ENCODE measurements at places on chromosomes 4 and X.
A peak's percentile ranks its signal among the peaks of the same experiment; 100 is the strongest.

DNA sequence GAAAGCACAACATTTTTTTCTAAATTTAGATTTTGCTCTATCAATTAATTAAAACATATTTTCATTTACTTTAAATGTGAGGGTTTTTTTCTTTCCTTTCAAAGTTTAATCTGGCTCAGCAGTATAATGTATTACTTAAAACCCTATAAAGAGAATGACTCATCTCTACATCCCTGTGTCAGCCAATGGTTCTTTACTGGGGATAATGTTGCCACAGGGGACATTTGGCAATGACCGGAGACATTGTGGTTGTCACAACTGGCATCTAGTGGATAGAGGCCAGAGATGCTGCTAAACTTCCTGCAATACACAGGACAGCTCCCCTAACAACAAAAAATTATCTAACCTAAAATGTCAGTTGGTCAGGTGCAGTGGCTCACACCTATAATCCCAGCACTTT is 53.8 kb downstream of the SYNPO2 start:
- H3K4me1 ChIP-seq = peaks cover 90% of the 10 kb centered on the region
- H3K27ac ChIP-seq = peak overlapping the region; percentile 91
- no peak overlapping the region for H3K4me3 ChIP-seq
- no peaks in the 10 kb centered on the region for H3K27me3 ChIP-seq

DNA sequence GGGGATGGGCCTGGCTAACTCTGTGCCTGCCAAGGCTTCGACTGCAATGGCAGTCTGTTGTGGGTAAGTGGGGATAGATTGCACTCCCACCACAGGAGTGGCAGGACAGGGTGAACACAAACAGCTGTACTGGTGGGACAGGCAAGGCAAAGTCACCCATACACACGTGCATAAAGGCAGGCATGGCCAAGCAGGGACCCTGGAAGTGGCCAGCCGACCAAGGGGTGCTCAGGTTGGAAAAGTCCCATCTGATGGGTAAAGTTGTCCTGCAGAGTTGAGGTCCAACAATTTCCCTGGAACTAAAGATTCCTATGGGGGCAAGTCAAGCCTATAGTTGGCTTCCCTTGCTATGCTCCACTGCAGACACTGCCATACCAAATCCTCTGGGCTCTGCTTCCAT is 1961.9 kb upstream of the ADGRL3 start:
- no peaks in the 10 kb centered on the region for H3K36me3 ChIP-seq
- no peaks in the 10 kb centered on the region for H3K4me1 ChIP-seq
- no peak overlapping the region for H3K4me3 ChIP-seq
- DNase-seq = no peak
- no peak overlapping the region for H3K27ac ChIP-seq
- no peaks in the 10 kb centered on the region for H3K27me3 ChIP-seq

GRCh38 chr4:71442336-71442735 is 103.5 kb downstream of the SLC4A4 start:
- no peak overlapping the region for H3K4me3 ChIP-seq
- H3K36me3 ChIP-seq = no peaks in the 10 kb centered on the region
- no peaks in the 10 kb centered on the region for H3K4me1 ChIP-seq
- no peak overlapping the region for H3K27ac ChIP-seq

DNA sequence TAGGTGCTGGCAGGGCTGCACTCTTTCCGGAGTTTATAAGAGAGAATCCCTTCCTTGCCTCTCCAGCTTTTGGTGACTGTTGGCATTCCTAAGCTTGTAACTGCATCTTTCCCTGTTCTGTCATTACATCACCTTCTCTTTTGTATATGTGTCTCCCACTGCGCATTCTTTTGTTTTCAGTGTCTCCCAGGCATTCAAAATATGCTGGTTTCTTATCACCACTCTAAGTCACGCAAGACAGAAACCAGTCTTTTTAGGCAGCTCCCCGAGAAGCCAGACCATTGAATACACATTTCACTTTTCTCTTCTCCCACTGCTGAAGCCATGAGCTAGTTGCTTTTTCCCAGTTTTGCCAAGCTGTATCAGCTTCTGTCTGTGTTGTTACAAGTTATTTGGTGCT is 71.0 kb downstream of the LAS1L start:
- H3K36me3 ChIP-seq = no peaks in the 10 kb centered on the region
- no peaks in the 10 kb centered on the region for H3K27me3 ChIP-seq
- H3K4me1 ChIP-seq = no peaks in the 10 kb centered on the region
- no peak overlapping the region for H3K27ac ChIP-seq

DNA sequence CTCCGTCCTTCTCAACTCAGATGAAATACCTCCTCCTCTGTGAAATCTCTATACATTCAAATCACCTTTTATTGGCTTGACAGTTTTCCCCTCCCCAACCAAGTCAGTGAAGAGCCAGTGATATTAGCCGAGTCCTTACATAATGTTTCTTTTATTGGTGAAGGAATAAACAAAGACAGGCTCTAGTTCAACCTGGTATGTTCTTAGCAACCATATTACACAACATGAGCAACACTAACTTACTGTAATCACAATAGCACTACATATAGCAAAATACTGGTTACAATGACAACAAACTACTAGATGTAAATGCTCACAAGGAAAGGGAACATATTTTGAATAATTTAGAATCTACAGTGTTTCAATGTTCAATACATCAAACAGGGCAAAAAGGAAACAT is 19.9 kb downstream of the DHX15 start:
- no peak overlapping the region for H3K4me3 ChIP-seq
- no peaks in the 10 kb centered on the region for H3K36me3 ChIP-seq
- no peaks in the 10 kb centered on the region for H3K27me3 ChIP-seq
- no peak for DNase-seq
- peaks cover 45% of the 10 kb centered on the region for H3K4me1 ChIP-seq
- no peak overlapping the region for H3K27ac ChIP-seq

GRCh38 chr4:25722964-25723363 is 67.3 kb downstream of the SLC34A2 start:
- DNase-seq = no peak
- no peaks in the 10 kb centered on the region for H3K4me1 ChIP-seq
- H3K4me3 ChIP-seq = no peak overlapping the region
- H3K27me3 ChIP-seq = no peaks in the 10 kb centered on the region
- no peak overlapping the region for H3K27ac ChIP-seq
- H3K36me3 ChIP-seq = no peaks in the 10 kb centered on the region

DNA sequence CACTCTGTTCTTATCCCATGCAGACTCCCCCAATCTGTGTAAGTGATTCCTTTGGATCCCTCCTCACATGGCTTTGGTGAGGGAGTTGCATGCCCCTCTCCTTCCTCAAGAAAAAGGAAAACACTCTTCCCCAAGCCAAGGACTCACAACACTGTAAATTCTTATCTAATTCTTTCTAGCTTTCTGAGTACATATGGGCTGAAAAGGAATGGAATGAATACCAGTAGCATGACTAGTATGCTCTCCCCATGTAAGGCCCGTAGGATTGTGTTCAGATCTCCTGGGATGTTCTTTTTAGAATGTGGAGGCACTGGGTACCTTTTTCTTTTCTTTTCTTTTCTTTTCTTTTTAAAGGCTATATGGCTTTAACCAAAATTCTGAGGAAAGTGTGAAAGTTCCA is 17.0 kb upstream of the MAGED1 start:
- no peaks in the 10 kb centered on the region for H3K36me3 ChIP-seq
- H3K27ac ChIP-seq = no peak overlapping the region
- no peaks in the 10 kb centered on the region for H3K27me3 ChIP-seq
- H3K4me3 ChIP-seq = no peak overlapping the region
- H3K4me1 ChIP-seq = no peaks in the 10 kb centered on the region

DNA sequence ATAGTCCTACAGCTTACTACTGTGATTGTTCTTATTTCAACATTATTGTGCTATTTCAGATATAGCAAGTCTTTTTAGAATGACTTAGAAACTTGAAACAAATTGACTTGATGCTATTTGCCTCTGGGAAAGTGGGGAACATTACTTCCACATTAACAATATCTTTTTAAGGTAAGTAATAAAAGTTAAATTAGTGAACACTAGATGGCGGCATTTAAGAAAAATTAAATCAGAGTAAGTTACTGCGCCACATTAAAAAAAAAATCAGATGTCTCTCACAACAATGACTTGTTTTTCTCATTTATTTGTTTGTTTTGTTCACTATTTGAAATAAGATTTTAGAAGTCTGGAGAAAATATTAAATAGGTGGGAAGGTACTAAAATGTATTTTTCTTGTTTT is 1026.9 kb upstream of the SLIT2 start:
- no peaks in the 10 kb centered on the region for H3K36me3 ChIP-seq
- no peak for DNase-seq
- no peak overlapping the region for H3K27ac ChIP-seq
- no peak overlapping the region for H3K4me3 ChIP-seq
- no peaks in the 10 kb centered on the region for H3K27me3 ChIP-seq

- H3K4me3 ChIP-seq = no peak overlapping the region
- H3K36me3 ChIP-seq = no peaks in the 10 kb centered on the region
- no peak for DNase-seq
- no peak overlapping the region for H3K27ac ChIP-seq
- H3K27me3 ChIP-seq = no peaks in the 10 kb centered on the region
Measured at GRCh38 chr4:78464265-78464664, 87.3 kb upstream of the ANXA3 start.

DNA sequence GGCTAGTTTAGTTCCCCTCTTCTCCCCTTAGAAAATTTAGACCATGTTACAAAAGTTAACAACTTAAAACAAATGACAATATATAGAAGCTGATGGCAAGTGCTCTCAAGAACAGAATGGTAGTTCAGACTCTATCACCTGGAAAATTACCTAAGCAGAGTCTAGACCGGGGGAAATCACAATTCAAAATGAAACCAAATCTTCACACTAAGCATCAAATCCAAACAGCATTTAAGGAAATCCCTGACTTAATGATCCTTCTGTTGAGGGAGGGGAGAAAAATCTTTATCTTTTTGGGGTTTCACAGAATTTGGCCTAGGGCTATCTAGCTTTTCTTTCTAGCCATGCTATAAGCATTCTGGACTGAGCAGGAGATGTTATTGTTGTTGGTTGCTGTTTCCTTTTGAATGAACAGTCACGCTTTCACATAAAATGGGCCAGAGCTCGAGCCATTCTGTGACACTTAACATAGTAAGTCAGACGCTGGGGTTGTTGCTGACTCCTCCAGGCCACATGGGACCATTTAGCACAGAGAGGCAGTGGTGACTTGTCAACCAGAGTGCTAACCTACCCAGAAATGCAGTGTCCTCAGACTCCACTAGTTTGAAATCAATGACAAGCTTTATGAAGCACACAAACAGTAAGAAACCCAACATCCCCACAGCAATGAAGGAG is 16.0 kb upstream of the LSM6 start:
- H3K27me3 ChIP-seq = no peaks in the 10 kb centered on the region
- no peak overlapping the region for H3K27ac ChIP-seq
- H3K4me1 ChIP-seq = no peaks in the 10 kb centered on the region
- DNase-seq = no peak
- no peak overlapping the region for H3K4me3 ChIP-seq

DNA sequence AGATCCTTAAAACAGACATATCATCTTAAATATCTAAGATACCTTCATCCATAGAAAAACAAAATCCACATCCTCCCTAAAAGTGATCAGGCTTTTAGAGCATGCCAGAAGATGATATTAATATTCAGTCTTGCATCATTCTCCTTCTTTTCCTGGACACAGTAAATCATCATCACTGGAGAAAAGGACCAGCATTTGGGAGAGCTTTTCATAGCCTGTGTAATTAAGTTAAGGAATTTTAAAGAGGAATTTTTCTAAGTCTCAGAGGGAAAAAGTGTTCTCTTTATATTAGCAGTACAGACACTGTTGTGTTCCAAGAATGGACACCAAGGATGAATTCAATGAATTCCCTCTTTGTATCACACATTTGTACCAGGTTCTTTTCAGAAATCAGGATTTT is 696 bp downstream of the SCRG1 start:
- H3K4me1 ChIP-seq = peaks cover 7% of the 10 kb centered on the region
- no peaks in the 10 kb centered on the region for H3K36me3 ChIP-seq
- DNase-seq = no peak

- H3K27ac ChIP-seq = no peak overlapping the region
- H3K4me3 ChIP-seq = peak overlapping the region; percentile 31
- no peaks in the 10 kb centered on the region for H3K4me1 ChIP-seq
- DNase-seq = peak; percentile 2
- no peaks in the 10 kb centered on the region for H3K36me3 ChIP-seq
- H3K27me3 ChIP-seq = no peaks in the 10 kb centered on the region
Measured at GRCh38 chrX:46978341-46979291, 66.4 kb downstream of the JADE3 start.

DNA sequence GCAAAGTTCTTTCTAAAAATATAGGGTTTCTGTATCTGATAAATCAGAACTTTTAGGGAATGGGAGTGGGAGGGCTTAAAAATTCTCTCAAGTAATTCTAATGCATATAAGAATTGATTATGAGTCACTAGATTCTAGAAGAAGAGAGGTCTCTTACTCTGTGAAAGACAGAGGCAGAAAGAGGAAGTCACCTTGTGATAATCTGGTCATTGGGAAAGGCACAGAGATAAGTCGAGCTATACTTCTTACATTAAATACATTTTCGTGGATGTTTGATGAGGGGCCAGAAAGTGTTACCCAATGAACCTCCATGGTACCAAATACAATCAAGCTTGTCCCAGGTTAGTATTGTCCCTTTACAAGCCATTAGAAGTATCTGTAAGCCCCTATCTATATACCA is 134.4 kb downstream of the MAD2L1 start:
- H3K27ac ChIP-seq = no peak overlapping the region
- H3K4me1 ChIP-seq = no peaks in the 10 kb centered on the region
- DNase-seq = no peak
- no peak overlapping the region for H3K4me3 ChIP-seq
- no peaks in the 10 kb centered on the region for H3K36me3 ChIP-seq
- H3K27me3 ChIP-seq = no peaks in the 10 kb centered on the region
